ENCODE measurements at places on chromosomes 5 and 9. TPM values are rescaled to one million over a fixed set of nuclear protein-coding genes. Genes with fewer than 3 reads are reported as not detected.

DNA sequence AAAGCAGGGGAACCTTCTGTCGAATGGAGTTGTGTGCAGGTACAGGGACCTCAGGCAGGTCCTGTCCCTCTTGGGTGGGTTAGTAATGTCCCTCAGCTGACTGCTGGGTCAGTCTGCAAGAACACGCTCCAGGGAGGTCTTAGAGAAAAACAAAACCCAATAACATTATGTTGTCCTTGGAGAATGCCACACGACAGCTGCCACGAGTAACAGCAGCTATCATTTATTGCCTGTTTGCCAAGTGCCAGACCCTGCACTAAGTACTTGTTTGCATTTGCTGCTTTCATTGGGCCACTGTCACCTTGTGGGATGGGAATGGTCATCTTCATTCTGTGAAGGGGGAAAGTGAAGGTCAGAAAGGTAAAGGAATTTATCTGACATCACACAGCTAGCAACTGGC, 310.3 kb downstream of the SLIT3 start:
- DNase-seq = no peak

GRCh38 chr9:94874316-94874715, 147.8 kb downstream of the AOPEP start:
- peak; percentile 64 for DNase-seq

DNA sequence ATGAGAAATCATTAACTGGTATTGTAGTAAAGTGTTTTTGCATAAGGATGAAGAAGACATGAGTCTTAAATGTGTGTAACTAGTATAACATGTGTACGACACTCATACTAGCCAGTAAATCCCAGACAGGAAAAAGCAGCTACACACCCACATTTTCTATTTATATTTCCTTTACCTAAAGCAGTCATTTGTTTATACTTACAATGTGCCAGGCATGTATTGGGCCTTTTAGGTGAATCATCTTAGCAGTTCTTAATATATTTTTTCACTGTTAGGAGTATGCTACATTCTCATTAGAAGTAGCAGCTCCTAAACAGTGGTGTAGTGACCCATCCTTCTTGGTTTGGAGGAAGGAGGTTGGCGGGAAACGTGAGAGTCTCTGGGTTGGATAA, 55.8 kb upstream of the TMC1 start:
- peak; percentile 21 for DNase-seq

DNA sequence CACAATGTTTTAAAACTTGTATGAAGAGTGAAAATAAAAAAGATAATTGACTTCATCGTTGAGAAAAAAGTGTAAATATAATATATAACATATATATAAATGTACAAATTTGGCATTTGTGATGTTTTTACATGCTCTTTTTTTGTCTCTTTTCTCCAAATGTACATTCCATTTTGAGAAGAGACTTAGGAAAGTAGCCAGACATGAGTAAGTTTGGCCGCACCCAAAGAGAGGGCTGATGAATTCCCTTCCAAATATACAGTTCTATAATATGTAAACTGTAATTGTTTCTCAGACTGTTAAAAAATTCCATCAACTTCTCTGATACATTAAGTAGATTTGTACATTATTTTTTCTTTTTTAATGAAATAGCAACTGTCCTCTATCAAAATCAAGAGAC, 193.2 kb upstream of the MAP3K1 start:
- no peak for DNase-seq

GRCh38 chr5:176570044-176570443, 20.9 kb downstream of the CDHR2 start:
- DNase-seq = no peak

DNA sequence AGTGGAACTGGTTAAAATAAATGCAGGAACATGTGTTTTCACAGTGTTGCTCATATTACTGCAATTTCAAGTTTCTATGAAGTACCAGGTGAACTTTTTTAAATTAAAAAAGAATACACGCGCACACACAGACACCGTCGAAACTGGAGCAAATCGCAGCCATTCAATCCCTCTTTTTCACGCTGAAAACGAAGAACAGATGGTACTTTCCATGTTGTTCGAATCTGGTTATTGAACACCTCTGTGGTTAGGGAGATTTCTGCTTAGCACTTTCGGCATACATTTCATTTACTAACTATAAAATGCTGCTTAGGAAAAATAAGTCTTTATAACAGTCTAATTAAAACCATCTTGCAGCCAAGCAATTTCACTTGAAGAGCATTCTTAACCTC, 6.8 kb downstream of the ZNF608 start:
- no peak for DNase-seq

GRCh38 chr5:112940670-112941069, 18.6 kb upstream of the REEP5 start:
- DNase-seq = no peak

DNA sequence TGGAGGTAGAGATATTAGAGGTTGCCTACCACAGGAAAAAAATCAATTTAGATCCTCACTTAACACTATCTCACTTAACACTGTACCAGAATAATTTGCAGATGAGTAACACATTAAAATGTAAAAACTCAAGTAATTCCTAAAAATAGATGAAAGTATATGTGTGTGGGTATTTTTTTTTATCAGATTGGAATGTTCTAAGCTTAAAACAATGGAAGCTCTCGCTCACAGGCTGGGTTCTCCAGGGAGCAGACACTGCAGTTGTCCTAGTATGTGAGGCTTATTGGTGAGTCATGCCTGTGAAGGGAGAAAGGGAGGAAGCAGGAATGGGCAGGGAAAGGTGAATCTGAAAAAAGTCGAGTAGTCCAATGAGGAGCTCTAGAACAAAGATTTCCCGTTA, 181.3 kb upstream of the ZNF608 start:
- peak; percentile 83 for DNase-seq

- no peak for DNase-seq
Observed at GRCh38 chr9:86665416-86665815, 281.9 kb downstream of the GAS1 start.

- DNase-seq = no peak
Observed at GRCh38 chr5:78509884-78510769, 138.4 kb downstream of the LHFPL2 start.

- DNase-seq = no peak
Observed at GRCh38 chr5:123496892-123497291, 15.1 kb upstream of the CSNK1G3 start.

DNA sequence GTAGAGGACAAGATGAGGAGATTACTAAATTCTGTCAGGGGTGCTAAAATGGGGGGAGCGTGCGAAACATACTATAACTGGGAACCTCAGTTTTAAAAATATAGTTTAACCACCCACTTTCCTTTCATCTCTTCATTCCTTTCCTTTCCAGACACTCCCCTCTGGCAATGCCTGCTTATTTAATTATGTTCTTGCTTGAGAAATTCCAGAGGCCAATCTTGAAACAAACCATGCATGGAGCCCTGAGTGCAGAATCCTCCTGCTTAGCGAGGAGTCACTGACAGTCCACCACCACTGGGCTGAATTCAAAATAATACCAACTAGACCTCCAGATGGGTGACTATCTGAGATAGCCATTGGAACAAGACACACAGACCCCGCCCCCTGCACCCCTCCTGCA, 29.7 kb upstream of the C9orf72 start:
- DNase-seq = no peak

DNA sequence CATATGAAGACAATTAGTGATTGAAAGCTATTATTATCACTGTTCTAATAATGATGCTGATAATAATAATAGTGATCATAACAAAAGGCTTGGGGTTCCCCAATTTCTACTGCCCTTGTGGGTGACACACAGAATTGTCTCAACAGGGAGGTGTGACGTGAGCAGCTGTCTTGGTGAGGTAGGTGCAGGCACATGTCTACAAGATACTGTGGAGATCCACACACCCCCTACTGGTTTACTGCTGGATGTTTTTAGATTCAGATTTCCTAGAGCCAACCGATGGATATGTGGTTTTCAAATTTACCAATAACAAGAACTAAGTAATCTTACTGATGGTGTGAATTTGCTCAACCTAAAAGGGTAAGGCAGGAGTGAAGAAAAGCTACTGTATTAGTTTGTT, 139.0 kb downstream of the TARS1 start:
- DNase-seq = no peak

- DNase-seq = peak; percentile 70
Observed at GRCh38 chr5:157290156-157290980, 24.4 kb downstream of the CYFIP2 start.

The CTSV gene
- total RNA-seq = 41.7 TPM

The SPINK6 gene
- 0.89 TPM for total RNA-seq

The BHMT2 gene
- total RNA-seq = not detected

The GNA14 gene
- total RNA-seq = not detected

The HMCN2 gene
- 0.05 TPM for total RNA-seq

The PALM2AKAP2 gene
- 0.98 TPM for total RNA-seq

The CCDC187 gene
- 0.07 TPM for total RNA-seq

The IFNB1 gene
- total RNA-seq = not detected

The HINT2 gene
- total RNA-seq = 36.3 TPM

Measured in A172 (cell line).